NCI-H1417 treated with DMSO at 0.1 percent for 48 hours (cell line): ENCODE measurements at places on chromosomes 3 and 15.
A peak's percentile ranks its signal among the peaks of the same experiment; 100 is the strongest.

GRCh38 chr15:100009372-100009771, 276.1 kb upstream of the LYSMD4 start:
- no peak for DNase-seq

DNA sequence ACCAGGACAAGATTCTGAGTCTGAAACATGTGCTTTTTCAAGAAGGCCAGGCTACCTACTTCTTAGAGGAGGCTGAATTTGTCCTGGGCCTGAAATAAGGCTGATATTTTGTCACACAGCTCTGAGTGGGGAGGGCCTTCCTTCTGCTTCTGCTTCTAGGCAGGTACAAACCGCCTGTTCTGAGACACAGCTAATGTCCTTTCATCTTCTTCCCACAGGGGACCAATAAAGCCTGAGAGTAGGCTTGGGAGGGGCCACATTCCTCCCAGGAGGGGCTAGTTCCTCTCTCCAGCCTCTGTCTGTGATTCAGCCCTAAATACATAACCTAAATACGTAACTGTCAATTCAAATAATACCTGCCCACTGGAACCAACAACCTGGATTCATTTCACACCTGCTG, 34.8 kb downstream of the CRYGS start:
- DNase-seq: no peak

DNA sequence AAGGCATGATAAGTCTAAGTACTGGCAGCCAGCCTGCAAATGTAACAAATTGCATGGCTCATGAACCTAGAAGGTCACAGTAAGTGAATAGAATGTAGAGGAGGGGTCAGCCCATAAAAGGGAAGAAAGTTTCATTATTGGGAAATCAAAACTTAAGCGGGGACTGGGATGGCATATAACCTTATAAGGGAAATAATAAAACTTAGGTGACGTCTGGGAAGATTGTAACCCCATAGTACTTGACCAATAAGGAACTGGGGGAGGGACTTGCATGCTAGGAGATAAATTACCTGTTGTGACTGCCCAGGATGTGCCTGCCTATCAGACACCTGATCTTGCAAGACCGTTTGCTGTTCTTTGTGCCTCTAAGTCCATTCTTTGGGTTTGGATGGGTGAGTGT, 28.1 kb upstream of the MCTP2 start:
- no peak for DNase-seq

DNA sequence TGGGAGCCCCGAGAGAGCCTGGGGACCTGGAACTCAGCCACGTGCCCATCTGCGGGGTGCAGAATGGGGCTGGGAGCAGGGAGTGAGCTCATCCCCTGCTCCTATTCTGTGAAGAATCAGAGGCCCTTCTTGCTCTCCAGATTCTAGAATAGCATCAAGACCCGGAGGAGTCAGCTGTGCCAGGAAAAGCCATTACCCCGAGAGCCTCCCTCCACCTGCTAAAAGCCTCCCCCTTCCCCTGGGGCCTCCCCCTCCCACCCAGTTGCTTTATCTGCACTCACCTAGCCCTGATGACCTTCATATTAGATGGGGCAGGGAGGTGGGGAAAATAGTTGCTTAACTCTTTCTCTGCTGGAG, 23.1 kb downstream of the CCDC33 start:
- no peak for DNase-seq

DNA sequence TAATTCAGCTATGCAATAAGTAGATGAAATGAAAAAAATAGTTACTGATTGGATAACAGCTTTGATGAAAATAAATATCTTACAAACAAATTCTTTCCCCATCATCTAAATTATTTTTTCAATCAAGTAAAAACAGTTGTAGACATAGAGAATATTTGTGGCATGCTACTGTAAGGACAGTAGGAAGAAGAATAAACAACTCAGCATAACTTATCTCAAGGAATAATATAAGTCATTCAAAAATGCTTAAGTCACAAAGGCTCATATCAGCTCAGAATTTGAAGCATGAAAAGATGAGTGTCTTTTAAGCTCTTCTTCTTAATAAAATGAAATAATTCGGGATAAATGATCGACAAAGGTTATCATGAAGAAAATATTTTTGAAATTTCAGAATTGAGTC, 1029.0 kb downstream of the ROBO1 start:
- no peak for DNase-seq

DNA sequence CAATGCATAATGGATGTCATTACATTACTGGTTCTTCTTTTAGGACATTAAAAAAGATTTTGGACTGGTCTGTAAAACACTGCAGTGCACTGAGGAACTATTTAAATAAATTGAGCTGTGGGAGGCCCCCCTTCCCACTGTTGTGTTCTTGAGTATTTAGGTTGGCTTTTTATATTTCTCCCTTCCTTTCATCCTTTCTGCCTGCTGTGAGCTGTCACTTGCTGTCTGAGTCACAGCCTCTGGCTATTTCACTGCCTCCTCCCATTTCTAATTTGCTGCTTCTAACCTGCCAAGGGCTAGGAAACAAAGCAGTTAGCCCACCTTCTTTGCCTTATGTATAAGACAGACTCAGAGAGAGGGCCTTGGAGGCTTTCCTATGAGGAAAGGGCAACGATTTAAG, 89.0 kb upstream of the FNDC3B start:
- no peak for DNase-seq

- DNase-seq: no peak
These were observed 37.6 kb downstream of the FAM3D start for GRCh38 chr3:58628823-58629562.

GRCh38 chr3:43747641-43748040, 56.9 kb downstream of the ABHD5 start:
- DNase-seq: no peak

- DNase-seq: no peak
These were observed 25.4 kb upstream of the LSAMP start for GRCh38 chr3:116470605-116471197.

DNA sequence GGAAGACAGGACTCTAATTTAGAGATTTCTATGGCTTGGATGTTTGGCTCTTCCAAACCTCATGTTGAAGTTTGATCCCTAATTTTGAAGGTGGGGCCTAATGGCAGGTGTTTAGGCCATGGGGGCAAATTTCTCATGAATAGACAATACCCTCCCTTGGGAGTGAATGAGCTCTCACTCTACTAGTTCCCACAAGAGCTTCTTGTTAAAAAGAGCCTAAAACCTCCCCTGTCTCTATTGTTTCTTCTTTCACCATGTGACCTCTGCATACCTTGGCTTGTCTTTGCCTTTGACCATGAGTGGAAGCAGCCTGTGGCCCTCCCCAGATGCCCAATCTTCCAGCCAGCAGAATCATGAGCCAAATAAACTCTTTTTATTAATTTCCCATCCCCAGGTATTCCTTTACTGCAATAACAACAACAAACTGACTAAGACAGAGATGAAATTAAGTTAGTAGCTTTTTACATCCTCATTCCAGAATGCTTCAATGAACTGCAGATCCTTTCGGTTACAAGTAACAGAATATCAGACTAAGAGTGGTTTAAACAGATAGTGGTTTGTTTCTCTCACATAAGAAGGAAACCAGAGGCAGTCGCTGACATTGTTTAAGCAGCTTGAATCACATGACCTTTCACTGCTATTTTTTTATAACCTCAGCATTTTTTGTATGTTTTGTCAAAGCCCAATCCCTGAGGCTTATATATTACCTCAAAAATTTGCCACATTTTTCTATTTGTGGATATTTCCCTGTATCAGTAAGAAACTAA, 1013.3 kb upstream of the SEMA6D start:
- DNase-seq: no peak

- DNase-seq: no peak
These were observed 58.0 kb downstream of the MCF2L2 start for GRCh38 chr3:183370391-183370790.

GRCh38 chr3:79230266-79230665, 537.5 kb downstream of the ROBO1 start:
- DNase-seq: no peak

GRCh38 chr3:173762501-173762900, 365.0 kb downstream of the NLGN1 start:
- DNase-seq: no peak

GRCh38 chr3:63519426-63519825, 133.0 kb upstream of the SNTN start:
- no peak for DNase-seq

- no peak for DNase-seq
These were observed 124.6 kb downstream of the TMEM108 start for GRCh38 chr3:133162670-133163305.

- DNase-seq: no peak
These were observed 67.5 kb upstream of the CACNA1D start for GRCh38 chr3:53426918-53427317.

DNA sequence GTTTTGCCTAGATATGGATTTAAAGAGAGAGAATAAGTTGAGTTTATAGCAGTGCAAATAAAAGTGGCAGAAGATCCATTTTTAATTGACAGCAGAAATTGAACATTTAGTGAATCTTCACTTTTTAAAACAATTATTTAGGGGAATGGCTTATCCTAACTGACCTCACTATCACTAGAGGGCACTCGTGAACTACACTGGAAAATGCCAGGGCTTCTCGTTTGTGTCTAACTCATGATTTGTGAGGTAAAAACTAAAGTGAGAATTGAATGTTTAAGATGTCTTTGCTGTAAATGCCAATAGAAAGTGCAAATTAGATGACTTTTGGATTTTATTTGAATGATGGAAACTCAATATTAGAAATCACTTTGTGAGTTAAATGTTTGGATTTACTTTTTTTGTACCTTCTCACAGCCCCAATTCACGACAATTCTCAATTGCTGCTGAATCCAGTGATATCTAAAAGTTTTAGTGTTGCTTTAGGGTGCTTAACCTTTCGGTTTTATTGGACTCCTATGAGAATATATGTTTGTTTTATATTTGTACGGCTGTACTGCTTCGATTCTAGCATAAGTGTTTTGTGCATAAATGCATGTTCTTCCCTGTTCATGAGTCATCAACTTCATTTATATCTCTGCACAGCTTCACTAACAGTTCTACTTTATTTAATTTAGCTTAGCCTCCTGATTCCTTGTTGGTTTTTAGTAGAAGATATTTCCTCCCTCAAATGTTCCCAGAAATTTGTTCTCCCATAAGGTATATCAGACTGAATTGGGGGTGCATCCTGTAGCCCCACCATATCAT, 462.1 kb downstream of the MFSD1 start:
- DNase-seq: peak; percentile 18

DNA sequence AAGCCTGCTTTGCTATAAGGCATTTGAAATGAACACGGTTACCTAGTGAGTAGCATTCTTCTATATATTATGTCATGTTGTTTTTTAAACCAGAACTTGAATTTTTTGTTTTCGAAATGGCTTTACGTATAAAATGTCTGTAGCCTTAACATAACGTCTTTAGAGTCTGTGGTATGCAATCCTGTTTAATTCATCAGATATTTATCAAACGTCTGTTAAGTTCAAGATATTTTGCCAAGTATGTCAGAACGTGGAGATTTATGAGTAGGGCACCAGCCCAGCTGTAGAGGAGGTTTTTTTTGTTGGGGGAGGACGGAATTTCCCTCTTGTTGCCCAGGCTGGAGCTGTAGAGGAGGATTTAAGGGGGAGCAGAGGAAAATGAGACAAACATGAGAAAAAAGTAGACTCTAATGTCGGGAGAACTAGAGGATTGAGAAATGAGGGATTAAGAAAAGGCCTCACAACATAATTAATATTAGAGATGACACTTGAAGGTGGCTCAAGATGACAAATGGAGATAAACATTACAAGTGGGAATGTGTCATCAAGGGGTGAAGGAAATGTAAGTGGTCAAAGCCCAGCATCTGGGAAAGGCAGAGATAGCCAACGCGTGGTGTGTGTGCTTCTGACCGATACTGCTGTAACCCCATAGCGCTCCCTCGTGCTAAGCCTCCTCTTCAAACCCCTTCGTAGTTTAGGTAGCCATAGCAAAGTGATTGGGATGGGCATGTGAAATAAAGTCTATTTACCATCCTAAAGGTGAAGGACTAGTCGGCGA, 154.0 kb upstream of the GOLGA6L4 start:
- no peak for DNase-seq

- peak; percentile 54 for DNase-seq
These were observed 3.0 kb upstream of the HDGFL3 start for GRCh38 chr15:83210619-83211018.

- no peak for DNase-seq
These were observed 31.7 kb downstream of the FRMD5 start for GRCh38 chr15:44163370-44163769.

GRCh38 chr3:109923431-109923830, 586.1 kb upstream of the DPPA4 start:
- no peak for DNase-seq

GRCh38 chr15:79922512-79923078, 25.8 kb upstream of the MTHFS start:
- DNase-seq: no peak

DNA sequence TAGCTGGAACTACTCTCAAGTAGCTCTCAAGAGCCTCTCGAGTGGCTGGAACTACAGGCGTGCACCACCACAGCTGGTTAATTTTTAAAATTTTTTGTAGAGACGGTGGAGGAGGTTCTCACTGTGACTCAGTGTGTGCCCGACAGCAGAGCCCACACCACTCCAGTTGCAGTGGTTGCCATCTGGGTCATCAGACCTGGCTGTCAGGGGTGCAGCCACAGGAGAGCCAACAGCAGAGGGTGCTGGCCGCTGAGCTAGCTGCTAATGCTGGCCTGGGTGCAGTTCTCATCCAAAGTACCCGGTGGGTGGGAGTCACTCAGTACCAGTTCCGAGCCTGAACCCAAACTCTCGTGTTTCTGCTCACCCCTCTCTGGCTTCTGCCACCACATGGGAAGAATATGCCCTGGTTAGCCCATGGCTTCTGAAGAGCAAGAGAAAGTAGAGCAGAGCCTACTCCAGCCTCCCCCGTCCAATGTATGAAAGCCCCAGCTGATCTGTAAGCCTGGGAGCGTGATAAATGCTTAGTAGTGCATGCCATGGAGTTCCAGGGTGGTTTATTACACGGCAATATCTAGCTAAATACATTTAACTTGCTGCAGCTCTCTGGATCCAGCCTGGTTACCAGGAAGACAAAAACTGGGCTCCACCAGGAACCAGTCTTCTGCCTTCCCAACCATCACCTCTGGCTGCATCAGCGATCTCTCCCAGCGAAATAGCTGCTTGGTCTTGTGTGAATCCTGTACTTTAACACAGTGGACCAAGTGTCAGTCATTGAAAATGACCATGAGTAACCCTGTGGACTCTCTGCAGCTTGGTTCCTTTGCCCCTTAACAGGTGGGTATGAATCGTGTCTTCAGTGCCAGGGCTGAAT, 17.1 kb downstream of the UMPS start:
- no peak for DNase-seq

GRCh38 chr3:72238010-72238691, 453.2 kb upstream of the PROK2 start:
- DNase-seq: no peak

GRCh38 chr3:178206521-178206920, 329.7 kb upstream of the KCNMB2 start:
- no peak for DNase-seq
